ENCODE measurements at places on chromosomes 11 and 22. TPM values are rescaled to one million over a fixed set of nuclear protein-coding genes. Genes with fewer than 3 reads are reported as not detected.

Gene PNPLA5
- not detected for total RNA-seq

Gene DDX25
- 11.3 TPM for total RNA-seq

Gene MYRF
- 0.29 TPM for total RNA-seq

Gene CPT1A
- 4.1 TPM for total RNA-seq

Gene MMP27
- total RNA-seq = not detected

Gene TSGA10IP
- not detected for total RNA-seq

Gene GLB1L2
- total RNA-seq = 1.0 TPM

Gene GPHA2
- total RNA-seq = not detected

Gene FREY1
- total RNA-seq = 0.78 TPM

Gene OVCH2
- total RNA-seq = not detected

Gene SMTNL1
- total RNA-seq = not detected

All from glutamatergic neuron (in vitro differentiated cells).